Activated T-helper 2 cell treated with anti-CD3 and anti-CD28 coated beads, Interferon-gamma antibody, Interleukin-2, Interleukin-4, amounts not matched to agents 10 μg/mL and 5 μg/mL and 100 μg/mL, durations not matched to agents 14 hours and 24 hours and 36 hours (primary cell): ENCODE measurements at places on chromosomes 2 and 18. TPM values are rescaled to one million over a fixed set of nuclear protein-coding genes. Genes with fewer than 3 reads are reported as not detected.

DNA sequence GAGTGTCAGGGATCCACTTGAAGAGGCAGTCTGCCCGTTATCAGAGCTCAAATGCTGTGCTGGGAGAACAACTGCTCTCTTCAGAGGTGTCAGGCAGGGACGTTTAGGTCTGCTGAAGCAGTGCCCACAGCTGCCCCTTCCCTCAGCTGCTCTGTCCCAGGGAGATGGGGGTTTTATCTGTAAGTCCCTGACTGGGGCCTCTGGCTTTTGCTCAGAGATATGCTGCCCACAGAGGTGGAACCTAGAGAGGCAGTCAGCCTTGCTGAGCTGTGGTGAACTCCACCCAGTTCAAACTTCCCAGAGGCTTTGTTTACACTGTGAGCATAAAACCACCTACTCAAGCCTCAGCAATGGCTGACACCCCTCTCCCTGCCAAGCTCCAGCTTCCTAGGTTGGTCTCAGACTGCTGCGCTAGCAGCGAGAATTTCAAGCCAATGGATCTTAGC is 38.1 kb downstream of the PLEK start:
- H3K27me3 ChIP-seq, result peaks cover 58% of the 10 kb centered on the region
- no peaks in the 10 kb centered on the region for H3K36me3 ChIP-seq
- H3K4me3 ChIP-seq, result no peak overlapping the region
- H3K4me1 ChIP-seq, result no peaks in the 10 kb centered on the region
- H3K27ac ChIP-seq, result no peak overlapping the region

DNA sequence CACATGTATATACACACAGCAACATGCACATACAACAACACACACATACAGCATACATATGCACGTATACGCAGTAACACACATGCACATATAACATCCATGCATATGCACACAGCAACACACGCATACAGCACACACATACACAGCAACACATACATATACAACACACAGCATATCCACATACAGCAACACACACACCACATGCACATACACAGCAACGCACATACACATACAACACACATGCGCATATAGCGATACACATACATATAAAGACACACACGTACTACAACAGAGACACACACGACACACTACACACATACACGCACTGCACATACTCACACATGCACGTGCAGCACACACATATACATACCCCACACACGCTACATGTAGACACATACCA is 187.8 kb downstream of the GLI2 start:
- no peak overlapping the region for H3K27ac ChIP-seq
- H3K4me3 ChIP-seq, result no peak overlapping the region
- no peak for DNase-seq
- H3K4me1 ChIP-seq, result no peaks in the 10 kb centered on the region

DNA sequence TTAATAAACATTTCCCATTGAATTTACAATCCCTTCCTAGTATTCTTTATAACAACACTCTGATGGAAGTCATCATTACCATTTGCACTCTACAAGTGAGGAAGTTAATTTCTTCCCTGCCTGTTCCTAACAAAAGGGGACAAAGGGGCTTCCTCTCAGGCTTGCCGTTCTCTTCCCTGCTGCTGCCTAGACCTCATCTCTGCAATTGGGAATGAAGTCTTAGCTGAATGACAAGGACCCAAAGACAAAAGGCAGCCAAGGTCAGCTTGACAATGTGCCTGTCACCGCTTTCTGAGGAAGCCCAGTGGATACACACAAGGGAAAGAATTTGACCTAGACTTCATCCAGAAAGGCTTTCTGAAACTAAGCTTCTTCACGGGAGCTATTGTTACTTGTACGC is 416.4 kb downstream of the CMPK2 start:
- H3K27me3 ChIP-seq, result no peaks in the 10 kb centered on the region
- H3K36me3 ChIP-seq, result no peaks in the 10 kb centered on the region
- no peak overlapping the region for H3K4me3 ChIP-seq
- H3K4me1 ChIP-seq, result no peaks in the 10 kb centered on the region
- no peak overlapping the region for H3K27ac ChIP-seq

DNA sequence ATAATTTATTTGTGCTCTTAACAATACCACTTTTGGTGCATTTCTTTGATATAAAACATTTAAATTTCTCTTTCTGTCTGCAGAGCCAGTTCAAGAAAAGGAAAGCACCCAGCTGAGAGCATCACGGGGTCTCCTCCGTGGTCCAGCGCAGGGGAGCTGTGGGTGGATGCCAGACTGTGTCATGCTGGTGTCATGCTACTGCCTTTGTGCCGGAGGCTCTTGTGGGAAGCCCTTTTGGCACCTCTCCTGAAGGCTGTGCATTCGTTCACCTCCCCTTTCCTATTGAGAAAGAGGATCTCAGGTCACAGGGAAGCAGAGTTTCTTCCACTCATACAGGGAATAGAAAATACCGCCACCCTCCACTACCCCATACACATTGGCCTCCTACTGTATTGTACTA is 450.4 kb downstream of the GALR1 start:
- peaks cover 1% of the 10 kb centered on the region for H3K27me3 ChIP-seq
- H3K36me3 ChIP-seq, result no peaks in the 10 kb centered on the region
- no peak overlapping the region for H3K27ac ChIP-seq
- H3K4me1 ChIP-seq, result no peaks in the 10 kb centered on the region

DNA sequence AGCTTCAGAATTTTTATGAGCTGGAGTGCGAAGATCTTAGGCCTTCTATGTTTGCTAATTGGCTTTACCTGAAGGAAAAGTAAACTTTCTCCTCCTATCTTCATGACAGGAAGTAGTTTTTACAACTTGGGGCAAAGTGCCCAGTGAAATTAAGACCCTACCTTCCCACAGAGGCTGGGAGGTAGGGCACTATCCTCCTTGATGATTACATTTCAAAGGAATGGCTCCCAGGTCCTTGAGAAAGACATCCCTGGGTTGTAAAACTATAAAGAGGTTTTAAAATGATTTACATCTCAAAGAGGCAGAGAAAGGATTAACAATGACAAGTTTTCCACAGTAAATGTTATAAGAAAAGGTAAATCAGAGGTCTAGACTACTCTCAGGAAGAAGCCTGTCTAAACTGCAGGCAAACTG is 155.8 kb downstream of the CDH7 start:
- no peak overlapping the region for H3K4me3 ChIP-seq
- no peaks in the 10 kb centered on the region for H3K4me1 ChIP-seq
- H3K27ac ChIP-seq, result no peak overlapping the region
- no peak for DNase-seq
- H3K36me3 ChIP-seq, result no peaks in the 10 kb centered on the region

DNA sequence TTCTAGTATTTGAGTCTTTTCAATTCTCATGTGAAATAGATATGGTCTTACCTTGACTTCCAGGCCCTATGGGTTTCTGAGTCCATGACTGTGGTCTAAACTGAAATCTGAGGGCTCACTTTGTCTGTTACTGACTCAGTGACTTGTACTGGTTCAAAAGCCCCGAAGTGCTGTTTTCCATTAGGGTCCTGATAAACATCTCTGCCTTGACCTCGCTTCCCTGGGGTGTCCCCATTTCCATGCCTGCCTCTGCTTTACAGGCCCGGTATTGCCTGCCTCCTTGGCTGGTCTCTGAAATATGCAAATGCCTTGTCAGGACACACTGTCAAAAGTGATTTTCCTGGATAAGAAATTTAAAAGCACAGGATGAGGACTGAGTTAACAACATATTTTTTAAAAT is 538.8 kb downstream of the SOCS6 start:
- H3K36me3 ChIP-seq, result no peaks in the 10 kb centered on the region
- DNase-seq, result no peak
- no peak overlapping the region for H3K4me3 ChIP-seq

DNA sequence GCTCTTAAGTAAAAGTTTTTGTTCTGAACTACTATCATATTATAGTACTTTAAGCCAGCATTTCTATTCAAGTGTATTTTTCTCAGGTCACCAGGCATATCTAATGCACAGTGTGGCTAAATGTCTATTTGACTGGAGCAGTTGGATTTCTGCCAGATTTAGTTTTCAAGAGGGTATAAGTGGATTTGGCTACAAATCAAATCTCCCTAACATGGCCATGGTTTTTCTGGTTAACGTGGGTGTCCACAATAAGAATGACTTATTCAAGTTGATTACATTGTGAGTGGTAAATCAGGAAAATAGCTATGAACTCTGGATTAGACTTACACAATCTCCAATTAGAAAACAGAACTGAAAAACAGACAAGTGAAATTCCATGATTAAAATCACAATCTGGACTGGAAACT is 5.7 kb upstream of the CHN1 start:
- no peaks in the 10 kb centered on the region for H3K36me3 ChIP-seq
- H3K27ac ChIP-seq, result no peak overlapping the region
- no peak for DNase-seq
- H3K4me3 ChIP-seq, result no peak overlapping the region

DNA sequence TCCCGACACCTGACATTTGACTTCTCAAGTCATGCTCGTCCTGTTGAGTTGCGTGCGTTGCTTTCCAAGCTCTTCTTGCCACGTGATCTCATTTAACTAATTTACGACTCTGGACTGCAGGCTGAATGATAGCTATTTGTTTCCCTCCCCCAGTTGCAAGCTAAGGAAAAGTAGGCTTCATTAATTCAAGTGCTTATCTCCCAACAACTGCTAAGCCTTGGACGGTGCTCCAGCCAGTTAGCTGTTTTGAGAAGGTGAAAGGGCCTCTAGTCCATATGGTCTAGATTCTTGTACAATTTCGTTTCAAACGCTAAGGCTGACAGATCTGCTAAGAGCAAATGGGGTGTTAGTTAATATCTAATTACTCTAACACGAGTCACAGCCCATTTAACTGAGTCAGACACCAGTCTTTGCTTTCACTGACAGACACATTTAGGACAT is 21.1 kb downstream of the GPR45 start:
- no peaks in the 10 kb centered on the region for H3K27me3 ChIP-seq
- no peak overlapping the region for H3K27ac ChIP-seq

Gene VWC2L
- total RNA-seq, result not detected in 2 replicates

Gene TXNDC2
- total RNA-seq, result 0.21 and 0.39 TPM in 2 replicates

Gene SLC38A11
- not detected in 2 replicates for total RNA-seq

Gene LYPD1
- not detected in 2 replicates for total RNA-seq
